ENCODE measurements at places on chromosomes 6 and 20. TPM values are rescaled to one million over a fixed set of nuclear protein-coding genes. Genes with fewer than 3 reads are reported as not detected.

NR2E1 gene
- total RNA-seq = 0.39 TPM

HLA-DMA gene
- total RNA-seq = 10.1 TPM

RCAN2 gene
- 7.1 TPM for total RNA-seq

SGK2 gene
- total RNA-seq = 8.5 TPM

- H3K27ac ChIP-seq = no peak overlapping the region
- no peaks in the 10 kb centered on the region for H3K4me1 ChIP-seq
- no peaks in the 10 kb centered on the region for H3K36me3 ChIP-seq
- DNase-seq = no peak
- H3K4me3 ChIP-seq = no peak overlapping the region
Observed at GRCh38 chr6:75135450-75135849, 70.4 kb downstream of the COL12A1 start.

DNA sequence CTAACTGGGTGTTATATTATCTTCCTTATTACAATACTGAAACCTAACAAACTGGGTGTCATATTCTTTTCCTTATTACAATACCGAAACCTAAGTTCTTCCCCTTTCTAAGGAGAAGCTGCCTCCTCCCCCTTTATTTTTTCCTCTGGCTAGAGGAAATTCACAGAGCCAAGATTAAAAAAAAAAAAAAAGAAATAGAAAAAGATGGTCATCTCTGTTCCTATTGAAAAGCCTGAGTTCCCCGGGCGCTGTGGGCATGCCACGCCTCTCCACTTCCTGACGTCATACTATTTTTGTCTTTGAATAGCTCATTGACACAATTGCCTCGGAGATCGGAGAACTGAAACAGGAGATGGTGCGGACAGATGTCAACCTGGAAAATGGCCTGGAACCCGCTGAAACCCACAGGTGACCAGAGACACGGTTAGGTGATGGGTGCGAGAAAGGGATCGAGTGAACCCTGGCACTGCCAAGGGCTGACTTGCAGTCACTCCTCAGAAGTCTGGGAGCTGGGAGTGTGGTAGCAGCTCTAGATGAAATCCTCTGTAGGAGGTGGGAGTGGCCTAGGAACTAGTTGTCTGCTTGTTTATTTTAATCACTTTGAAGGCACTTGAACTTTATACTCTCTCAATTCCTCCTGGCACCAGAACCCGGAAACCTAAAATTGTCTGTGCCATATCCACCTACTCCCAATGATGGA lies 82.2 kb upstream of the NAA20 start:
- H3K27me3 ChIP-seq = no peaks in the 10 kb centered on the region
- H3K4me3 ChIP-seq = no peak overlapping the region
- H3K27ac ChIP-seq = no peak overlapping the region
- DNase-seq = peak; percentile 41
- no peaks in the 10 kb centered on the region for H3K36me3 ChIP-seq
- peaks cover 6% of the 10 kb centered on the region for H3K4me1 ChIP-seq

- no peak overlapping the region for H3K27ac ChIP-seq
- no peaks in the 10 kb centered on the region for H3K4me1 ChIP-seq
- H3K4me3 ChIP-seq = no peak overlapping the region
- no peaks in the 10 kb centered on the region for H3K27me3 ChIP-seq
Observed at GRCh38 chr6:20472748-20473147, 61.5 kb upstream of the CDKAL1 start.

GRCh38 chr20:47610945-47611250 lies 109.2 kb downstream of the NCOA3 start:
- no peaks in the 10 kb centered on the region for H3K4me1 ChIP-seq
- no peaks in the 10 kb centered on the region for H3K36me3 ChIP-seq
- no peak overlapping the region for H3K27ac ChIP-seq
- no peaks in the 10 kb centered on the region for H3K27me3 ChIP-seq
- DNase-seq = no peak

DNA sequence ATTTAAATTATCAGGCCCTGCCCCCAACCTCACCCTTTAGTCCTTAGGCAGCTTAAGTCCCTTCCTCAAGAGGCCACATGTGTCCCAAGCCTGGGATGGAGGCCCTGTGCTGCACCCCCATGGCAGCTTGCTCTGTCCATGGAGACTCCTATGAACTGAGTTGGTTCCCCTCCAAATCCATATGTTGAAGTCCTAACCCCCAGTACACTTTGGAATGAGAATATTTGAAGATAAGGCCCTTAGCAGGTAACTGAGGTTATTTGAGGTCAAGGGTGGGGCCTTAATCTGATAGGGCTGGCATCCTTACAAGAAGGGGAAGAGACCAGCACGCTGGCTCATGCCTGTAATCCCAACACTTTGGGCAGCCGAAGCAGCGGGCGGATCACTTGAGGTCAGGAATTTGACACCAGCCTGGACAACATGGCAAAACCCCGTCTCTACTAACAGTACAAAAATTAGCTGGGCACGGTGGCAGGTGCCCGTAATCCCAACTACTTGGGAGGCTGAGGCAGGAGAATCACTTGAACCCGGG lies 6.7 kb upstream of the BEND3 start:
- H3K4me1 ChIP-seq = no peaks in the 10 kb centered on the region
- DNase-seq = no peak
- H3K36me3 ChIP-seq = no peaks in the 10 kb centered on the region
- H3K4me3 ChIP-seq = no peak overlapping the region
- H3K27me3 ChIP-seq = no peaks in the 10 kb centered on the region
- no peak overlapping the region for H3K27ac ChIP-seq
